Activated CD4-positive, alpha-beta T cell treated with anti-CD3 and anti-CD28 coated beads, Interleukin-2, amount 50 U/mL, for 48 hours (primary cell): ENCODE measurements at places on chromosomes 16 and 17.
A peak's percentile ranks its signal among the peaks of the same experiment; 100 is the strongest.

DNA sequence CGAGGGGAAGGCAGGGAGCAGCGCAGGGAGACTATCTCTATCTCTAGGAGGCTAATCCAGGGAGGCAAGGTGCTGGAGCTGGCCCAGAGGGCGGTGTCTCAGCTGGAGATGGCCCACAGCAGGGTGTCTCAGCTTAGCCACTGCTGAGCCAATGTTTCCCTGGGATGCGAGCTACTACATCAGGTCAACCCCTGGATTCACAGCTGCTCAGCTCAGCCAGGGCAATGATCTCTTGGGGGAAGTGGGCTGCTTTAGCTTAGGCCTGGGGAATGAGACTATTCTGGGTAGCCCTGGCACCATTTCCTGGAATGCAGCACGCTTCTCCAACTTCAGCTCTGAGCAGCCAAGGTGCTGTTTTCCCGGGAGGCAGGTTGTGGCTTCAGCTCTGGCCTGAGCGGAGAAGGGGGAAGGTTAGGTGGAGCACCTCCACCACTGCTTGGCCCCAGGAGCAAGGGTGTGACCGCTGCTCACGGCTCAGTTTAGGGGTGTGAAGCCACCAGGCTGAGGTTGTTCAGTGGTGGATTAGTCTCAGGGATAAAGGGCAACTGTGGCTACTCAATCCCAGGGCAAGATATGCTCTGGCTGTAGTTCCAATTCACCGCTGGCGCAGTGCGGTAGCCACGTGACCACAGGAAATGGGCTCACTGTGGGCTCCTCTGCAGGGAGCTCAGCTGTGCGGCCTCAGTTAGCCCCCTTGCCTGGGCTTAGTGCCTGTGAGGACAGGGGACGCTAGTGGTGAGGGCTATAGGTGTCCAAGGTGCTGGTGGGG is 5.2 kb upstream of the PRSS21 start:
- DNase-seq: no peak

GRCh38 chr16:57118461-57119084 is 26.2 kb downstream of the CPNE2 start:
- no peak for DNase-seq

DNA sequence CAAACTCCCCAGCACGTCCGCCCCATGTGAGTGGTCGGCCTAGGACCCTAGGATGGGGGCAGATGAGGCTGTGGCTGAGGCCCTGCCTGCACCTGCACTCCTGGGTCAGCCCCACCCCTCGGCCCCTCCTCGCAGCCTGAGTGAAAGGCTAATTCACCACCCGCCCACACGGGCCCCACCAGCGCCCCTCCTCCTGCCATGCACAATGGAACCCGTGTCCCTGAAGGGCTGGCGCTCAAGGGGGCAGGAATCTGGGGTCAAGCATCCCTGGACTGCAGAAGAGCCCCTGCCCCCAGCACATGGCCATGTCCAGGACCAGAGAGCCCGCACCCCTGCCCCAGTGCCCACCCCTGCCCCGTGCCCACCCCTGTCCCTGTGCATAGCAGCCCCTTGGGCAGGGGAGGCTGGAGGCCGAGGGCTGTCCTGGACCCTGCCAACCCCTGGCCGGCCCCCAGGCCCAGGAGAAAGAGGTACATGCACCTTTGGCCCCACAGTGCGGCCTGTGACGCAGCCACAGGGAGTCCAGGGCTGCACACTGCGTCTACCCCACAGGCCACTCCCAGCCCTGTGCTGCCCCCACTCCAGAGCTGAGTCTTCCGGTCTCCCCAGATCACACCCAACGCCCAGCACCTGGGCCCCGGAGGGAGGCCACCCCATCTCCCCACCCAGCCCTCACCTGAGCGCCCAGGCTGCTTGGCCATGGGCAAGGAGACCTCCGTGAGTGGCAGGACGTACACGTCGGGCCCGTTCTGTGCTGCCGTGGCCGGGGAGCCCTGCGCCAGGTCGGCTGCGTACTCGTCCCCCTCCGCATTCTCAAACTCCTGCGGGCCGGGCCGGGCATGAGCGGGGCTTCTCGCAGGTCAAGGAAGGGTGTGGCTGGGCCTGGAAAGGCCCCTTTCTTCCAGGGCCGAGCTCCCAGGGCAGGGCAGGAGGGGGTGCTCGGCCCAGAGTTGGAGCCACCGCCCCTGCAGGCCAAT is 34.6 kb upstream of the PVALEF start:
- no peak for DNase-seq

DNA sequence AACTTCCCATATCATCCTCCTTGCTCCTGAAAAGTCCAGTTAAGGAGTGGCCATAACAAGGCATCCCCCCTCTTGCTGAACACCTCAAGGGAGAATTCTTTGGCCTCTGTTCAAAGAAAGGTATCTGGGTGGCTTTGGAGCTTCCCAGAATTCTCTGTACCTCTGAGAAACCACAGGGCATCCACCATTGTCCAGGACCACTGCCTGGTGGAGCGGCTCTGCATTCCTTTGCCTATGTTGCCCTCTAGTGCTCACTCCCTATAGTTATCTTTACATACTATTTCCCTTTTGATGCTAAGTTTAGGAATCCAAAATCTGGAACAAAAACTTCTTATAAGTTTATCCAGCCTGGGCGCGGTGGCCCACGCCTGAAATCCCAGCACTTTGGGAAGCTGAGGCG is 30.3 kb downstream of the CHD9NB start:
- peak; percentile 10 for DNase-seq

DNA sequence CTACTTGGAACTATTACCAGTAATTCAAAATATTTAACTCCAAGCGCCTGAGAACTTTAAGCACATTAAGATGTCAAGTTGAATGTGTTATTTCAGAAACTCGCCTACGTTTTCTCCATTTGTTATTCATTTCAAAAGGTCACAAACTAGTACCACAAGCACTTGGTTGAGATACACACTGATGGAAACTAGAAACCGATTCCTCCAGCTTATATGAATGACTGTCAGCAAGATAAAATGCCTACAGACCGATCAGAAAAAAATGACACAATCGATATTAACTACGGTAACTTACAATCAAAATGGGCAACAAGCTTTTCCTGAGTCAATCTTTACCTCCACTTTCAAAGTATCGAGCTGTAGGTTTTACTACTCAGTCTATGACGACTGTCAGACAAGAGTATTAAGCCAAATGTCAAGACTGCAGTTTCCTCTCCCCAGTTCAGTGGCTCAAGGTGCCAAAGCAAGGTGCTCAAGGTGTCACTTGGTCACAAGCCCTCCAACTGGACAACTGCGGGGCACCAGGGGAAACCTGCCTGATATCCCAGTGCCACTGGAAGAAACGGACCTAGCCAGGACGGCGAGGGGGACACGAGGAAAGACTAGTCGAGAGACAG is 678 bp downstream of the SRP68 start:
- DNase-seq: no peak

- peak; percentile 16 for DNase-seq
Observed at GRCh38 chr17:63609816-63610573, 9.3 kb downstream of the TACO1 start.

DNA sequence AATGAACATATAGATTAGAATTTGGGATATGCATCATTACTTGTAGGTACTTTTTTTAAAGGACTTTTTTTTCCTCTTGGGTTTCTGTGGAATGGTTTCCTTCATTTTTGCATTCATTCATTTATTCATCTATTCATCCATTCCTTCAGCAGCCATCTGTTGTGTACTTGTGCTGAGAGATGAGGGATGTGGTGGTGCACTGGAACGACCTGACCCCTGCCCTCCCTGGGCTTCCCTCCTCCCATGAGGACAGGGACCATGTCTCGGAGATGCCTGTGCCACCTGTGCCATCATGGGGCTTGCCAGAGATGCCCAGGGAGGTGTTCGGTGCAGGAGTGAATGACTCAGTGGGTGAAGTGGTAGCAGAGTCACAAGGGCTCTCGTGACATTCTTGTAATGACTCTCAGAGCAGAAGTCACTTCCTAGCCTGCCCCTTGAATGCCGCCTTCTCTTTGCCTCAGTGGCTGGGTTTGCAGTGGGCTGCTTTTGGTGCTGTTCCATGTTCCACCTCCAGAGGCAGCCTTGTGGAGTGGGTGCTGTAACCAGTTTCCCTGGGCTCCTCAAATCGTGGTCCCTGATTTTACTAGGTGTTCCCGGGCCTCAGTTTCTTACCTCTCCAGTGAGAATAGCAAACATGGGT is 43.9 kb downstream of the CLEC16A start:
- DNase-seq: peak; percentile 85

GRCh38 chr17:77341069-77341541 is 200.3 kb downstream of the SEC14L1 start:
- DNase-seq: no peak

GRCh38 chr17:6639586-6640535 is 650 bp downstream of the KIAA0753 start:
- peak; percentile 51 for DNase-seq

- DNase-seq: peak; percentile 46
Observed at GRCh38 chr17:2710803-2711607, 559 bp downstream of the CLUH start.

- no peak for DNase-seq
Observed at GRCh38 chr16:86736502-86736901, 158.2 kb downstream of the FOXL1 start.
